ENCODE measurements at places on chromosomes 13 and 19.

- DNase-seq, result no peak
These were observed 27.2 kb downstream of the PBX4 start for GRCh38 chr19:19591133-19591825.

- DNase-seq, result no peak
These were observed 4.9 kb downstream of the MAG start for GRCh38 chr19:35296644-35297514.

GRCh38 chr13:99191336-99191899 lies 9.2 kb upstream of the UBAC2 start:
- no peak for DNase-seq

DNA sequence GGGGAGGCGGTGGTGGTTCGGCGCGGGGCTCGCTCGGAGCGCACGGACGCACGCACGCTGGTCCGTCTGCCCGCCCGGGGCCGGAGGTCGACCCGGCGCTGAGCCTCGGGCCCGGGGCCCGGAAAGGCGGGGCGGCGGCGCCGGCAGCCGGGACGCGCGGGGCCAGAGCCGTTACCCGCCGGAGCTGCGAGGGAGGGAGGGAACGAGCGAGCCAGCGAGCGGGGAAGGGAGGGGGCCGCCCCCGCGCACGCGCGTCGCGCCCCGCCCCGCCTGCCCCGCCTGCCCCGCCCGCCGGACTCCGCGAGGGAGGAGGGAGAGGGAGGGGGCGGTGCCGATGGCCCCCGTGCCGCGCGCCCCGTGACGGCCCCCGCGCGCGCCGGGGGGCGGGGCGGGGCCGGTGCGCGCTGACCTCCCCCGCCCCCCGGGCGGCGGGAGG lies 15.0 kb downstream of the CIC start:
- peak; percentile 90 for DNase-seq

GRCh38 chr19:11964496-11964857 lies 363 bp upstream of the ZNF763 start:
- peak; percentile 73 for DNase-seq

DNA sequence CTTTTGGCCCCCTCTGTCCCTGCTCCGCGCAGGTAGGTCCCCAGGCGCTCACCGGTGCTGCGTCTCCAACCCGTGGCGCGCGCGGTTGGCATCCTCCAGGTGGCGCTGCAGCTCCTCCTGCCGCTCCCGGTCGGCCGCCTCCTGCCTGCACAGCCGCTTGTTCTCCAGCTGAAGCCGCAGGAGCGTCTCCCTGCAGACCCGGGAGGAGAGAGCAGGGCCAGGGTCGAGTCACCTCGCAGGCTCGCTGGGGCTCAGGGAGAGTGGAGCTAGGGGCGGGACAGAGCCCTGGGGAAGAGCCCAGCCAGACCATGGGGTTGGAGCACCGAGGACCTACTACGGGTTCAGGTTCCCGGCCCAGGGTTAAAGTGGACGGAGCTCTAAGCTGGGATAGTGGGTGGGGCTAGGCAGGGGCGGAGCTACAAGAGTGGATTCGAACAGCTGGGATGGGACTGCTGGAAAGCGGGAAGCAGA lies 9.3 kb downstream of the HOOK2 start:
- peak; percentile 85 for DNase-seq

DNA sequence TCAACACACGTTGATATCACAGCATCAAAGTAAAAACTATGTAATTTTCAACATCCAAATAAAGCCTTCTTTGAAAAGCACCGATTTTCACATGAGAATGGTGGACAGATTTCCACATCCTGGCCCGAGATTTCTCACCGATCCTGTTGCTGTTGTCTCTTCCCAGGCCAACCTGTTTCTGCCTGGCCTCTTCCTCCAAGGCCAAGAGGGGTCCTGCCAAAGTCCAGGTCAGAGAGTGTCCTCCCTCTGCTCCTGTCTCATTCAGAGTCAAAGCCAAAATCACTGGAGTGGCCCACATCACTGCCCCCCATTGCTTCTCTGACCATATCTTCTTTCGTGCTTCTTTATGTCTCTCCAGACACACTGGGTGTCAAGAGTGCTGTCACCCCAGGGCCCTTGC lies 49.5 kb downstream of the CHST8 start:
- DNase-seq, result no peak

DNA sequence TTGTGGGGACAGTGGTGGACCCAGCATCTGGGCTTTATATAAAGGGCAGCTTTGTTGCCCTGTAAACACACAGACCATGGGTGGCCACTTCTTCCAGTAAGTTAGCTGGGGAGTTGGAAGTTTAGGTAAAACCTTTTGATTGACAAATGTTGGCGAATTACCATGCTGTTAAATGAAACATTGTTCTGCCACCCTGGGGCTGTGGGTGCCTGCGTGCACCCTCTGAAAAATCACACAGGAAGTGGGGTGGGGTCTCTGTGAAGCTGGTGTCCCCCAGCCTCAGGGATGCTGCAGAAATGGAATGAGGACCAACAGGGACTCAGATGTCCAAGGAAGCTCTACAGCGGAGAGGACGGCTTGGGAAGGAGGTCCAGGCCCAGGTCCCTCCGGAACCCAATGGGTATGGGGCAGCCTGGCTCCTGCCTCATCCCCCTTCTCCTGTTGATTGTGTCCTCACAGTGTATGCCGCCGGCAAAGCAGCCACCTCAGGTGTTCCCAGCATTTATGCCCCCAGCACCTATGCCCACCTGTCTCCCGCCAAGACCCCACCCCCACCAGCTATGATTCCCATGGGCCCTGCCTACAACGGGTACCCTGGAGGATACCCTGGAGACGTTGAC lies 2.8 kb upstream of the USF2 start:
- peak; percentile 48 for DNase-seq

DNA sequence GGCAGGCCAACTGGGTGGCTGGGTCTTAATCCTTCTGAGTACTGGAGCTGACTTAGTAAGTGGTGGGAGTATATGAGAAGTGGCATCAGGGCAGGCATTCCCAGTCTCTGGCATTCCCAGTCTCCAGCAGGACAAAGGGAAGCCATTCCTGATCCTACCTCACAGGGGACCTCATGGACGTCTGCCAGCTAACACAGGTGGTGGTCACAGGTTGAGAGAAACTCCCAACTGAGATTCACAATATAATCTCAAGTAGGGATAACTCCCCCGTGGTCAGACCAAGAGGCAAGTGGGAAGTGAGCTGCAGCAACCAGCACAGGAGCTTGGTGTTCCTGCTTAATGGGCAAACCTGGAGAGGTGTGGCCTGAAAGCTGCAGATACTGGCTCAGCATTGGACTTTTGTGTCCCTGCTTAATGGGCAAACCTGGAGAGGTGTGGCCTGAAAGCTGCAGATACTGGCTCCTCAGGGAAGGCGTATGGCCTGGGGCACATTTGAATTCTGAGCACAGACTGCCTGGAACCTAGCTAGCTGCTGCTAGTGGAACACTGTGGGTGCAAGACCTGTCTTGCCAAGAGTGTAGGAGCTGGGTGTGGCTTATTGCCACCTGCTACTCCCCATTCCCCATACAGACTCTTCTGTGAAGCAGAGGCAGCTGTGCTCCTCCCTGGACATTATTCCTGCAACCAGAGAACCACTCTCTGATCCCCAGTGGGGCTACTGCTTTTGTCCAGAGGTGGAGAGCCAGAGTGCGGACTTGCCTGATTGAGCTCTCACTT lies 25.9 kb upstream of the OR10H2 start:
- no peak for DNase-seq

Data from aorta (tissue), 5 donors.